ENCODE measurements at places on chromosomes 11 and 22.

DNA sequence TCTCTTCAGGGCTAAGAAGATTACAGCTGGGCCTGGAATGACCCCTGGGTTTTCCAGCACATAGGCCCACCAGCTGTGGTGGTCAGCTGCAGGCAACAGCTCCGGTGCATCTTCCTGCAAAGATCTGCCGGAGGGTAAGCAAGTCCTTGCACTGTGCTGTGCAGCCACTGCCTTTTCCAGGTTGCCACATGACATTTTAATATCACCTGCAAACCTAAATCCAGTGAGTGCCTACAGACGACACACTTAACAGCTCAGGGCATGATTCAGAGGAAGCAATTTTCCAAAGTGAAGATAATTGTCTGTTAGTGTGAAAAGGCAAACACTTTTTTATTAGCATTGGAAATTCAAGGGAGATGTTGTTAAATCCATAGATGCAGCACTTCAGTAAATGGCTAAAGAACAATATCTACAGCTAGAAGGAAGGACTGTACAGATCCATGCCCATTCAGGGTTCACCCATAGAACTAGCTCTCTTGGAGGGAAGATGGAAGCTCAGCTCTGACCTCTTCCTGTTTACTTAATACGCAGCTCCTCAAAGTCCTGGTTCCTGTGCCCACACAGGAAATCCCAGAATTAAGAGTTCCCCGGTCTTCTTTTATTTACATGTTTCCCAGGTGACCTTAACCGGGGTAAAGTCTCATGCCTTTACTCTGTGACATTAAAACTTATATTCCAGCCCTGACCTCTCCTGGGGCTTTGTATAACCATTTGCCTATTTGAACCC is 13.3 kb upstream of the NRIP3 start:
- DNase-seq, result no peak

DNA sequence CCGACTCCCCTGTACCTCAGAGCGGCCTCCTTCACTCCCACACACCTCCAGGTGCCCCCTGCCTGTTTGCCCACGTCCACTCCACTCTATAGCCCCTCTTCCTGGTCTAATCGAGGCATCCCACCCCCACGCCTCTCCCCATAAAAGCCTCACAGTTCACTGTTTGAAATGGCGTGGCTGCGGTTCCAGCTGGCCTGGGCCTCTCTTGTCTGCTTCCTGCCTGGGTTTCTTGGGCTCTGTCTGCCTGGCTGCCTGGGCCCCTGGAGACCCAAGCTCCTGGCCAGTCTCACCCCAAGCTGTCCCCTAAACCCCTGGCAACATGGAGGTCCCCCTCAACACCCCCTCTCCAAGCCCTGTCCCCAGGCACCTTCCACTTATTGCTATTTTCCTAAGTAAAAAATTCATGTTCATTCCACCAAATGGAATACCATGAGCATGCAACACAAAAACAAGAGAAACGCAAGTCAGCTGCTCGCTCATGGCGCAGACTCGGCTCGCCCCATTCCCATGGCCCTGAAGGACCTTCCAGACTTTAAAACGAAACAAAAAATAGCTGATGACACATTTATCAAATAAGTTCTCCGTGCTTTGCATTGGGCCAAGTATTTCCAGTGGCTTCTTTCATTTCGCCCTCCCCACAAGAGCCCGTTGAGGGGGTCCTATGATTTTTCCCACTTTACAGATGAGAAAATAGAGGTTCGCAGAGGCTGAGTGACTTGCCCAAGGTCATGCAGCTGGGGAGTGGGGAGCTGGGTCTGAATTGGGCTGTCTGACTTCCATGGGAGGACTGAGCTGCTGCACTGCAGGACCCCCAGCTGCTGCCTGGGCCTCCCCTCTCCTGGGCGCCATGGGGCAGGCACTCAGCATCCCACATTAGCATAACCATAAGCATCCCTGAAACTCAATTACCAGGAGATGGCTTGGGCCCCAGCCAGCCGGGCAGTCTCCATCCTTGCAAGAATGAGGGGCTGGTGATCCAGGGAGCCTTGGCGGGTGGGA is 11.7 kb upstream of the FLRT1 start:
- DNase-seq, result no peak

DNA sequence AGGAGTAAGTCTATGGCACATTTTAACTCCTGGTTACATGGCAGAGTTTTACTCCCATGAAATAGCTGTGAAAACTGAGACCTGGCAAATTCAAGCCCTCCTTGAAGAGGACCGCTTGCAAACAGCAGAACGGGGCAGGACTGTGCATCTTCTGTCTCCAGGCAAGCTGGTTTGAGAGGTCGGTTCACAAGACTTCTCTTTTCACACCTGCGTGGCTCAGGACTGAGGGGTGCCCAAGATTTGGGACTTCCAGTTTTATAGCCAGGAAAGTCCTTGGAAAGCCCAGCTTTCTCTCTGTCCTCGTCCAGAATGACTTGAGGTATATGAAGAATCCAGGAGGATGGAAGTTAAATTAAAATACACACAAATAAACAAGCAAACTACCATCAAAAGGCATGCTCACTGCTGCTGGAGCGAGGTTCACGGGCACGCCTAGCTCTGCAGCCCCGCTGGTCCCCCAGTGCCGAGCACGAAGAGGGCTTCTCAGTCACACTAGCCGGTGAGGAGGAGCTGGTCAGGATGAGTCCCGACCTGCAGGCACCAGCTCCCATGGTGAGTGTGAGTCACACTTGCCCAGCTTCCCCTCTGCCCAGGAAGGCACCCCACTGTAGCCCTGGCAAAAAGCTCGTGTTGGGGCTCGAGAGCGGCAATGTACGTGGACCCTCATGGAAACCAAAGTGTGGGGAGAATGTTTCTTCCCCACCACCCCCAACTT is 1382.4 kb downstream of the BRD1 start:
- DNase-seq, result no peak

DNA sequence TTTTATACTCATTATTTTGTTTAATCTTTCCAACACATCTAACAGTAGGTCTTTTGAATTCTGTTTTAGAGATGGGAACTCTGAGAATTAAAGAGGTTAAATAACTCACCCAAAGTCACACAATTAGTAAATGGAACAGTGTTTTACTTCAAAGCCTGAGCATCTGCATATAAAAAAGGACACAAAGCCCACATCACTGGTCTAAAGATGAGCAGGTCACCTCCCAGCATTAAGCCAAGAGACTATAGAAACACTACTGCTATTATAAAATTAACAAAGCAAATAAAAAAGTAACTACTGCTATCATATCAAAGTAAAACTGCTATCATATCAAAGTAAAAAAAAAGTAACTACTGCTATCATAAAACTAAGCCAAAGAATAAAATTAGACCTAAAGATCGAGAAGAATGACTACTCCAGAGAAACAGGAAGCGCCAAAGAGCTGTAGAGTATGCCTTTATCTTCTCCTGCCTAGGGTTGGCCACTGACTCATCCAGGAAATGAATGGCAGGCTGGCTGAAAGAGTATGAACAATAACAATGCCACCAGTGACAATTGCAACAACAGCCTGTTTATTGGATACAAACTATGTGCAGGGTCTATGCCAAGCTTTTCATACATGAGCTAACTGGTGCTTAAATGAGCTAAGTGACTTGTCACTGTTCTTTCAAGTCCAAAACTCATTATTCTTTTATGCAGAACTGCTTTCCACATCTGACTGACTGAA is 1153.0 kb upstream of the TENM4 start:
- DNase-seq, result peak; percentile 97

GRCh38 chr11:41713030-41713429 is 253.6 kb upstream of the LRRC4C start:
- no peak for DNase-seq

- no peak for DNase-seq
These were observed 8.9 kb upstream of the FXYD2 start for GRCh38 chr11:117833401-117833891.

DNA sequence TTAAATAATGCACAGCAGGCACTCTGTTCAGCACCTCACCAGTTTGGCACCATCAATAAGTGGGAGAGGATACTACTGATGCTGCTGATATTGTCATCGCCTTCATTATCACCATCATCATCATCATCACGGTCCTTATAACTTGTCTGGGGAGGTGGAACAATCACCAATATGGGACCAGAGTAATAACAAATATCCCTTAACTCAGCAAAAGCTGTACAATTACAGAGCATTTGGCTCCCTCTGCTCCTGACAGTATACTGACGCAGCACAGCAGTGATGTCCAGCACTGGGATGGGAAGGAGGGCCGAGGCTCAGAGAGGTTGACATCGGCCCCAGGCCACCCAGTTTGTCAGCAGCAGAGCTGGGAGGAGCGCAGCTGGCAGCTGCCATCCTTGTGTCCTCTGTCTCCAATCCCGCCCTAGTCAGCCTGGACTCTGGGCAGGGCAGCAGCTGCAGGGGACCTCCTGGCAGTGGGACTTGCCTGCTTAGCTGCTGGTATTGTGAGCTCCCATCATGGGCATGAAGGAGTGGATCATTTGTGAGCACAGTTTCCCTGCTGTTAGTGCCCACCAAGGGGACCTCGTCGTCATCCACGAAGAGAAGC is 90.0 kb downstream of the DHCR7 start:
- DNase-seq, result no peak

GRCh38 chr11:71065841-71066240 is 186.5 kb downstream of the SHANK2 start:
- DNase-seq, result no peak

DNA sequence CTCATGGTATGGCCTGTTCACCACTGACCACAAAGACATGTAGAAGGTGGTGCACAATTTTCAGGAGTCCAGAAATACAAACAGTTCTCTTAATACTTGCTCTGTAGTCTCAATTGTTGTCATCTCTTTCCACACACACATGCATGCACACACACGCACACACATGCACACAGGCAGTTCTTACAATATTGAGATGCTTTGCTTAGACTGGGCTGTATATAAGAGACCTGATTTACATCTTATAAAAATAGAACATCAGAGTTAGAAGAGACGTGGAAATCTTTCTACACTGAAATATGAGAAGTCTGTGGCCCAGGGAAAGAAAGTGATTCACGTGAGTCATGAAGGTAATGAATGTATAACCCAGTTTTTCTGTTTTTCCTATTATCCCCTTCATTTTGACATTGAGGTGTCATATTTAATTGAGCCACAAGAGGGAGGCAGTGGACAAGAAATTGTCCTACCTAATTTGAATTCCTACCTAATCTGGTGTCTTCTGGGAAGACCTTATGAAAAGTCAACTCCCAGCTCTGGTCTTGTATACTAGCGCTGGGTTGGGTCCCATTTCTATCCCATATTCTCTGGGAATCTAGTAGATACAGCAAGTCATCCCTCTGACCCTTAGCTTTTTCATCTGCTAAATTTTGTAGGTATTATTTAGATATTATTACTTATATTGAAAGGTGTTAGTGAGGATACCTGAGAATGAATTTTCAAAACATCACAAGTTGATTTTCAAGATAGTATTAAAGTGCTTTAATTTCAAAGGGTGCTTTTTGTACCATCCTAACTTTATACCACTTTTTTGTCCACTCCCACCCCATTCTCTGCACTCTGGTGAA is 14.9 kb upstream of the MS4A4A start:
- DNase-seq, result peak; percentile 59

GRCh38 chr11:87298155-87298554 is 260.4 kb downstream of the TMEM135 start:
- no peak for DNase-seq

DNA sequence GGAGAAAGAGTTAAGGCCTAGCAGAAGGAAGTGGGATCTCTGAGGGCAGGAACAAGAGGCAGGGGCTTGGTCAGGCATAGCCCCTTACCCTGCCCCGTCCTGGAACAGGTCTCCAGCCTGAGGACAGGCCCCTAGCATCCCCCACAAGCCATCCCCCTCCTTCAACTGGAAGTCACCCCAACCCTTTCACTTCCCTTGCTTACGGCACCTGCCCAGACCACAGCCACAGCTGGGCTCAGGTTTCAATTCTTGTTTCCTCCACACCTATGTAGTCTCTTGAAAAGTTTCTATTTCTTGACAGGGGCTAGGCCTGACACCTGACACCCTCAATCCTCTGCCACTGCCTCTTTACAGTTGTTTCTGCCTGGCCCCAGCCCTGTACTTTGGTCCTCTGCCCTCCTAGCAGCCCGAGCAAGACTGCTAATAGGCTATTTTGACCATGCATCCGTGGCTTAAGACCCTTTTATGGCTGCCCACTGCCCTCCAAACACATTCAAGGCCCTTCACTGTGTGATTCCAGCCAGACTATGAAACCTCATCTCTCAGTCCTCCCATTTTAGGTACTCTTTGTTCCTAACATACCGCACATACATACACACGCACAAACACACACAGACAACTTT is 10.9 kb upstream of the FCHSD2 start:
- DNase-seq, result no peak

DNA sequence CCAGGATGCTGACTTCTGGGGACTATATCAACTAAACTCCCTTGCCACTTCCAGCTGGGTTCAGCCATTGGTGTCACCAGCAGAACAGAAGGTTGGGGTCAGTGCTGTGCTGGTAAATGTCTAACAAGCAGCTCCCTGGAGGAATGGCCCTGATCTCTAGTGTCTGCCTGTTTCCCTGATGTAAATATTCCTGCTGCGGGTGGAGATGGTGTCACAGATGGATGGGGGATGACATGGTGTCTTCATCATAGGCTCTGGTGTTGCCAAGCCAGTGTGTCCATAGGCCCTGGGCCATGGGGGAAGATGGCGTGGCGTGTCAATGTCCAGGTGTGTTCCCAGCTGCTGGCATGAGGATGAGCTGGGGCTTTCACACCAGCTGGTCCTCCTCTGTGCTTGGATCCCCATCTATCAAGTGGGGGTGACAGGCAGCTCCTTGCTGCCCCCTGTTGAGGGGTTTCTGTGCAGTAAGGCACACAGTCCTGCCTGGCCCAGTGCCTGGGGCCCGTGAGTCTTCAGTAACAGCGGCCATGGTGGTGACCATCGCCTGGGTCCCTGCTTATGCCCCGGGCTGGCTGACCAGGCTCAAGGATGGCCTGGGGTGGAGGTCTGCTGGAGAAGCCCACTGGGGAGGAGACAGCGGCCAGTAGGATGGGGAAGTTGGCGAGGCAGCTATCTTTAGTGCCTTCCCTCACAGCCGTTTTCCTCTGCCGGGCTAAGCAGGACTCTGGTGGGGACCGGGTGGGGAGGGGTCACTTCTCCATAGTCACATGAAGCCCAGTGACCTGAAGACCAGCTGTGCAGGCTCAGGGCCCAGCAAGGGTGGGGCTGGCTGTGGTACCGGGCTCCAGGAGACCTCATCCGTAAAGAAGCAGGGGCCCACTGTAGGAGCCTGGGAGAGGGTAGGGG is 12.7 kb downstream of the RPL3 start:
- DNase-seq, result no peak

Data from pons (tissue), 1 donor.